ENCODE measurements at places on chromosomes 4 and X.
A peak's percentile ranks its signal among the peaks of the same experiment; 100 is the strongest.

DNA sequence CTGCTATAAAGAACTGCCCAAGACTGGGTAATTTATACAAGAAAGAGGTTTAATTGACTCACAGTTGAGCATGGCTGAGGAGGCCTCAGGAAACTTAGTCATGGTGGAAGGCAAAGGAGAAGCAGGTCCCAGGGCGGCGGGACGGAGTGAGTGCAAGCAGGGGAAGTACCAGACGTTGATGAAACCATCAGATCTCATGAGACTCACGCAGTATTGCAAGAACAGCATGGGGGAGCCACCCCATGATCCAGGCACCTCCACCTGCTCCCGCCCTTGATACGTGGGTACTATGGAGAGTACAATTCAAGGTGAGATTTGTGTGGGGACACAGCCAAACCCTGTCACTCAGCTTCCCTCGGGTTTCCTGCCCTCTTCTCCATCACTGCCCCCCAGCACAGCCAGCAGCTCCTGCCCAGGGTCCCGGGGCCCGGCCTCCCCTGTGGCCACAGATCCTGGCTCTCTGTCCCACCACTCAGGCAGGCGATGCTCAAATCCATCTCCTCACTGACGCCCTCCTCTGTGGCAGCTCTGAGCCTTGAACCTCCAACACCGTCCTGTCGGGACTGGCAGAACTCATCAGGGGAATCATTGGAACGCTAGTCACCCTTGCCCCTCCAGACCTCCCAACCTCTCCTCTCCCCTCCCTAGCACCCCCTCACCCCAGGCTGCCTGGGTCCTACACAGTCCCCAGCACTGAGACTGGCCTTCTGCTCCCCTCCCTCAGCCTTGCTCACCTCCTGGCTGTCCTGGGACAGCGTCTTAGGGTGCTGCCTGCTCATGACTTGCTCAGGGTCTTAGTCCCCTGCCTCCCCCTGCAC is 37.6 kb downstream of the FGFRL1 start:
- DNase-seq: peak; percentile 39

- no peak for DNase-seq
These were observed 474.8 kb downstream of the ZNF674 start for GRCh38 chrX:46070421-46070820.

GRCh38 chrX:41121766-41122165 is 36.5 kb downstream of the USP9X start:
- no peak for DNase-seq

GRCh38 chrX:150499240-150499639 is 69.2 kb upstream of the MTM1 start:
- no peak for DNase-seq

GRCh38 chrX:42432552-42432951 is 345.4 kb downstream of the PPP1R2C start:
- no peak for DNase-seq

- DNase-seq: no peak
These were observed 185.7 kb upstream of the HS3ST1 start for GRCh38 chr4:11614426-11614825.

DNA sequence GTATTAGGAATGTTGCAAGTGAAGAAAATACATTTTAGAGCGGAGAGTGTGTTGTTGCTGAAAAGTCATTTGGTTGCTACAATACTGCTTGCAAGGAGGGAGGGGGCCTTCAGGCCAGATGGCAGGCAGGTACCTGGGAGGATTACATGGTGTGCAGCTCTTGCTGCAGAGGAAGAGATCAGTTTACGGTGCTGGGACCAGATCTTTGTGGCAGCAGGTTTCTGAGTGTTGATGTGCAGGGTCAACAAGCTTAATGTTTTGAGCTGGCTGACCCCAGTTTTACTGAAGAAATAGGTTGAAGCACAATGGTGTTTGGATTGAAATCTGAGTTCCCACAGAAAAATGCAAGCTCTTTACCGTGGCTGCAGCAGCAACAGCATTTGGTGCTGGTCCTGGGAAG is 96.4 kb upstream of the DDIT4L start:
- DNase-seq: no peak

- no peak for DNase-seq
These were observed 184.0 kb upstream of the NEIL3 start for GRCh38 chr4:177125656-177126055.

GRCh38 chr4:26884486-26884988 is 23.9 kb downstream of the STIM2 start:
- no peak for DNase-seq

DNA sequence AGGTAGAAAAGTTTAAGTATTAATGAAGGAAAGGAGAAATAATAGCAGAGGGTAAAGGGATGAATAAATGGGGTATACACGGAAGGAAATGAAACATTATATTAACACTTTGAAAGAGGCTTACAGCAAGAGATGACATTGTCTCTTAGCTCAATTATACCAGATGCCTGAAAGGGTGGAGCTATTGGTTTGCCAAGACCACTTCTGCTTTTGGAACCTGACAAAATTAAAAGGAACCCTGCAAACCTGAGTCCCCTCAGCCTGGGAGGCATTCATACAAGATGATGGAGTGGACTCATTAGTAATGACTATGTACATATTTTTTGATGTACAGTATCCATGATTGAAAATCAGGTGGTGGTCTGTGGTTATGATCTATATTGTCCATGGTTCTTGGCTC is 45.1 kb upstream of the HPF1 start:
- DNase-seq: peak; percentile 71

DNA sequence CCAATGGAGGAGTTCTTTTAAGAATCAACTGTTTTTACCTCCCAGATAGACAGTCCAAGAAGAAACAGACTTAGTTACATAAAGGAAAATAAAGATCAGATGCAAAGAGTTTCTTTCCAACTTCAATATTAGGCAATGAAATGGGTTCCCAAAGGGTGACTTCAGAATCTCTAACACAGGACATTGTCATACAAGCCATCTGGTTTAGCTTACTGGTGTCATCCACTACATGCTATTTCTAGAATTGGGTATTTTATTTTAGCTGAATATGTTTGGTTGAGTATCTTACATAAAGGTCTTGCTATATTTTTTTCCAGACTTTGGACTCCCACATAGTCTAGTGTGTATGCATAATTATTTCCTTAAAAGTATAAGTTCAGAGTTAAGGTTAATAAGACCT is 162.1 kb upstream of the SLC7A11 start:
- DNase-seq: no peak

DNA sequence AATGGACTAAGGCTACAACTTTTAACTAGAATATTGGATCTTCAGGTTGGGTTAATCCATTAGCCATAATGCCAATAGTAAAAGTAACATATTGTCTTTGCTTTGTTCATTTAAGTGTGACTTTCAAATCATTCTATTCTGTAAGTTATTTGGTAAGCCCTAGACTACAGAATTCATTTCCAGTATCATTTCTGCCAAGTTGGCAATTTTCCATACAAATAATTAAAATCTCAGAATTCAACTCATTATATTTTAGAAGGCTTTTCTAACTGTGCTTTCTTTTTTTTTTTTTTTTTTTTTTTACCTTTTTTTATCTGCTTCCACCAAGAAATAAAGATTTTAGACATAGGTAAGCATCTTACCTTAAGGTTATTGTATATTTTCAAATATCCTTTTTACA is 173.4 kb downstream of the DCTD start:
- DNase-seq: no peak
